ENCODE measurements at places on chromosomes 11 and 22. TPM values are rescaled to one million over a fixed set of nuclear protein-coding genes. Genes with fewer than 3 reads are reported as not detected.

The MPZL2 gene
- 143 TPM for total RNA-seq

DNA sequence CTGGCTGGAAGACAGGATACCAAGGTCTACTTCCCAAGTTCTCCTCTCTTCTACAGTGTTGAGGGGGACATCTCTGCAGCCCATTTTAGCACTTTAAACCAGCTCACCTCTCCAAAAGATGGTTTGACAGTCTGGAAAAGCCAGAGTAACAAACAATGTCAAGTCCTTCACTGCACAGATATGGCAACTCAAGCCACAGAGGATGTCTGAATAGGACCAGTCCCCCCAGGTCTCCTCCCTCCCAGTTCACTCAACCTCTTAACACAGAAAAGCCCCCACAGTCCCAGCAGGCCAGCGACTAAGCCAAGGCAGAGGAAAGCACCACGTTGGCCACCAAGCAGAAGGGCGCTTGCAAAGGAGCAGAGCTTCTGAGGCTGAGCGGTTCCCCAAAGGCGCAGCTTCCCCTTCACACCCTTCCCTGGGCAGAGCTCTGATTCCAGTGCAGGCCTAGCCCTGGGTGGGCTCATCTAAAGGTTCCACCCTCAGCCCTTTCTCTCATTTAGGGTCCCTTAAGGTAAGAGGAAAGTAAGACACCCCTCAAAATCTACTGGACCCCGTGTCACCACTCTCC, 62.7 kb downstream of the PAK1 start:
- no peaks in the 10 kb centered on the region for H3K4me1 ChIP-seq
- no peak overlapping the region for H3K4me3 ChIP-seq
- peak; percentile 28 for DNase-seq
- H3K36me3 ChIP-seq, result no peaks in the 10 kb centered on the region

DNA sequence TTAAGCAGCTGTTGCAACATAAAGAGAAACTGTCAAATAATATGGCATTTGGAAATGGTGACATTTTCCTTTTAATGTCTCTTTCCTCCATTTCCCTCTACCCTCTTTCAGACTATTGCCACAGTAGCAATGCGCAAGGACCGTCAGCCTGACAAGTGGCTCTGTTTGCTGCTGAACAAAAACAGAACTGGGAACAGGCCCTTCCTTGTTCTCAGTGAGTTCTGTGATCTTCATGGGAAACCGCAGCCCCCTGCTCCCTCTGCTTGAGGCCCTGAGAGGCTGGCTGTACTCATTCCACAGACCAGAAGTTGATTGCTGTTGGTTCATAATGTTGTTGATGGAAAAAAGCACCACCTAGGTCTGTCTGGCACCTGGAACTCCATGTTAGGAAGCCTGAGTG, 559.7 kb downstream of the OPCML start:
- H3K27me3 ChIP-seq, result no peaks in the 10 kb centered on the region
- H3K27ac ChIP-seq, result no peak overlapping the region
- DNase-seq, result no peak
- no peaks in the 10 kb centered on the region for H3K4me1 ChIP-seq

DNA sequence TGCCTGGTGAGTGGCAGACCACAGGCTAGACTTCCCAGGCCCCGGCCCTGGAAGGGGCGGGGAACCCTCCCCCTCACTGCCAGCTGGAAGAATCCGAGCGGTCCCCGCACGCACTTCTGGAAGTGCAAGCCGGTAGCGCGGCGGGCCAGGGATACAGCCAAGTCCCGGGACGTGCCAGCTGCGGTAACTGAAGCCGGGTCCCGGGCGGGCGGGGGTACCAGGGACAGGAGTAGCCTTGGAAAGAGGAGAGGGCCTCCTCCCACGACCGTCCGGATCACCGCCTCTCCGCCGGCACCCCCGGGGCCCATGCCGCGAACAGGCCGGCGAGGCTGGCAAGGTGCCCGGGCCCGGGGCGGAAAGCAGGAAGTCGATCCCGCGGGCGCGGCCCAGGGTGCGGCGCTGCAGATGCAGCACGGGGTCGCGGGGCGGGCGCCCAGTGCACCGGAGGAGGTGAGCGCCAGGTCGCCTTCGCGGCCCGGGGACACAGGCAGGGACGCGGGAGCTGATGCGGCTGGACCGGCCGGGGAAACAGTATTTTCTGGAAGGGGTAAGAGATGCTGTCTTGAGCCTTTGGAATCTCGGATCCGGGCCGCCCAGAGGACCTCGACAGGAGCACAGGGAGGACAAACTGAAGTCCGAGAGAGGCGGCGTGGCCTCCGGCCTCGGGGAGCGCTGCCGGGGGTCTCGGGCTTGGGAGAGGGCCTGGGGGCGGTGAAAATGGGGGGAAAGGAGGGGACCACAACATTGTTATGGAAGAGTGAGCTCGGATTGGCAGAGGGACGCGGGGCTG, 783 bp upstream of the SLC35C1 start:
- peak; percentile 71 for DNase-seq
- peaks cover 18% of the 10 kb centered on the region for H3K4me1 ChIP-seq
- H3K27me3 ChIP-seq, result no peaks in the 10 kb centered on the region
- peak overlapping the region; percentile 85 for H3K27ac ChIP-seq
- peaks cover 12% of the 10 kb centered on the region for H3K36me3 ChIP-seq

DNA sequence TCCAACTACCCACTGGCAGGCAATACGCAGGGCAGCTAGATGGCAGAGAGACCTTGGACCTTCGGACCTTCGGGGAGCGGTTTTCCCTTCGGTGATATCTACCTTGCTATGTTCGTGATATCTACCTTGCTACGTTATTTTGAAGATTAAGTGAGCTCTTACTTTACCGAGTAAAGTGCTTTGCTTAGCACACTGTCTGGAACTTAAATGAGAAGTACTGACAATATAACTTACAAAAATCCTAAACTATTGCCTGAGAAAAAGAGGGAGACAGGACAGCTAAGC, 1.0 kb upstream of the PRDM10 start:
- H3K4me3 ChIP-seq, result peak overlapping the region; percentile 14
- DNase-seq, result no peak
- H3K27me3 ChIP-seq, result no peaks in the 10 kb centered on the region
- H3K27ac ChIP-seq, result peak overlapping the region; percentile 99
- no peaks in the 10 kb centered on the region for H3K36me3 ChIP-seq
- no peaks in the 10 kb centered on the region for H3K4me1 ChIP-seq
